Breast epithelium (tissue), 4 donors: ENCODE measurements at places on chromosomes 6 and 20. TPM values are rescaled to one million over a fixed set of nuclear protein-coding genes. Genes with fewer than 3 reads are reported as not detected.

DNA sequence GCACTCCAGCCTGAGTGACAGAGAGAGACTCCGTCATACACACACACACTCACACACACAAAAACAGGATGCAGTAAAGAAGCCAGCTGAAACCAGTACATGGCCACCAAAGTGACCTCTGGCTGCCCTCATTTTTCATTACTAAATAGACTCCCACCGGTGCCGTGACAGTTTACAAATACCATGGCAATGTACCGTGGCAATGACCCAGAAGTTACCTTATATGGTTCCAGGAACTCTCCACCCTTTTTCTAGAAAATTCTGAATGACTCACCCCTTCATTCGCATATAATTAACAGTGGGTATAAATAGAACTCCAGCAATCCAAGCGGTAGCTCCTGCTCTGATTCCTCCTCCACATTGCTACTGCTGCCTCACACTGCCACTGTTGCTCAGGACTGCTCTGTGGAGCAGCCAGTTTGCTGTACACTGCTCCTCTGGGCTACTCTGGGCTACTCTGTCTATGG lies 57.7 kb downstream of the SNX5 start:
- H3K27me3 ChIP-seq = no peaks in the 10 kb centered on the region
- DNase-seq = no peak
- peak overlapping the region; percentile 62 for H3K27ac ChIP-seq
- no peaks in the 10 kb centered on the region for H3K4me1 ChIP-seq
- no peak overlapping the region for H3K4me3 ChIP-seq

COL20A1 gene
- total RNA-seq = not detected

- no peak overlapping the region for H3K4me3 ChIP-seq
- H3K36me3 ChIP-seq = no peaks in the 10 kb centered on the region
- H3K4me1 ChIP-seq = no peaks in the 10 kb centered on the region
Observed at GRCh38 chr6:121608270-121608669, 172.8 kb downstream of the GJA1 start.

ADAM33 gene
- total RNA-seq = 39.5 TPM

DNA sequence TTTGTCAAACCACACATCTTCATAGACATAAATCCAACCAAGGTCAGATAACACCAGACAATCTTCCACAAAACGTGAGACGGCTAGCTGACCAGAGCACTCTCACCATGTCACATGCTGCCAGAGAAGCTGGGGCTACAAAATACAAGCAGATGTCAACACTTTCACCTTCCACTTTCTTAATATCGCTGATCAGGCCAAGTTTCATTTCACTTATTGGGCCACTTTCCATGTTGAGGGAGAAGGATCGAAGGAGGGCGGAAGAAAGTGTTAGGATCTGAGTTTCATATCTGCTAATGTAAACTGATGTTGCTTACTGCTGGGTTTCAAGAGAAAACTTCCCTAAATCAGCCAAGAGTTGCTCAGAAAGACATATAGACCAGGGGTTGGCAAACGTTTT lies 177.0 kb upstream of the PRDM1 start:
- H3K36me3 ChIP-seq = no peaks in the 10 kb centered on the region
- no peaks in the 10 kb centered on the region for H3K27me3 ChIP-seq
- H3K4me3 ChIP-seq = no peak overlapping the region

DNA sequence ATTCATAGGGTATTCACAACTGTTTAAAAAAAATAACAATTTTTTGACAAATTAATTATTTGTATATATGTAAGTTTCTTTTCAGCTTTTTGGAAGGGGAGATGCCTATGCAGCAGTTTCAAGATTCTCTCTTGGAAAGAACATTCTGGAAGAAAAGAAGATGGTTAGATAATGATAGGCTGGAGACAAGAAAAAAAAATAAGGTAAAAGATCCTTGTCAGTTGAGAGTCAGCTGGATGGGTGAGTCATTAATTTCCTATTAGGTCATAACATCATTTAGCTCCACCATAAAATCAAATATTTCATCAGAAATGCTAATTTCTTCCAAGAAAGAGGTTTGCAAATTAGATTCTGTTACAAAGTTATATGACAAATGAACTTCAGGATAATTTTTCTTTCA lies 880.4 kb downstream of the EPHA7 start:
- no peaks in the 10 kb centered on the region for H3K36me3 ChIP-seq
- H3K4me1 ChIP-seq = no peaks in the 10 kb centered on the region
- no peak for DNase-seq
- no peak overlapping the region for H3K4me3 ChIP-seq
- H3K27ac ChIP-seq = no peak overlapping the region

DNA sequence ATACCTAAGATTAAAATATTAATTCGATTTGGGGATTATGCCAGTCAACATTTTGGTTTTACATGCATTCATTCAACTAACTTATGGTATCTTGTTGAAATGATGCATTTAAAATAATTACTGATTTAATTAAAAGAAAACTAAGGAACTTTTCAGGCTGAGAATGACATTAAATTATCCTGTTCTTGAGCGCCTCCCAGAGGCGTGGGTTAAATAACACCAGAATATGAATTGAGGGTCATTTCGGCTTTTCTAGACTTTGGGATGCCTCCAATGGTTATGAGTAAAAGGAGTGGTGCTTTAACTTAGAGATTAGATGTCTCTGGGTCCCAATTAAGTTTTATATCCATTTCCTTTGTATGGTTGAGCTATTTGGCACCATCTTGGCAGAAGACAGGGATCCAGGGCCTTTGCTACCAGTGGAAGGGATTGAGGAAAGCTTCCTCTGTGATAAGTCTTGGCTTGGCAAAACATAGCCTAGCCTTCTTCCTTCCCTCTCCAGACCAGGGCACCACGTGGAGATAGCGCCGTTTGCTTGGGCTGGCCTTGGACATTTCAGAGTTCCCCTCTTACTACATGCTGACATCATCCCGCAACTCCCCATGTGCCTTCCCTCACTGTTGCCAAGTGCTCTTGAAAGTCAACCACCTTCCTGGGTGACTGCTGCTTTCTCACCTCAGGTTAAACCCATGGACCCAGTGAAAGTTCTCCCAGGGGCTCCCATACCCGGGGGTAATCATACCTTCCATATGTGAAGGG lies 28.7 kb downstream of the GNAS start:
- H3K4me3 ChIP-seq = no peak overlapping the region
- no peak overlapping the region for H3K27ac ChIP-seq
- H3K36me3 ChIP-seq = no peaks in the 10 kb centered on the region
- no peaks in the 10 kb centered on the region for H3K27me3 ChIP-seq
- no peaks in the 10 kb centered on the region for H3K4me1 ChIP-seq

RIPK1 gene
- total RNA-seq = 38.9 TPM

DNA sequence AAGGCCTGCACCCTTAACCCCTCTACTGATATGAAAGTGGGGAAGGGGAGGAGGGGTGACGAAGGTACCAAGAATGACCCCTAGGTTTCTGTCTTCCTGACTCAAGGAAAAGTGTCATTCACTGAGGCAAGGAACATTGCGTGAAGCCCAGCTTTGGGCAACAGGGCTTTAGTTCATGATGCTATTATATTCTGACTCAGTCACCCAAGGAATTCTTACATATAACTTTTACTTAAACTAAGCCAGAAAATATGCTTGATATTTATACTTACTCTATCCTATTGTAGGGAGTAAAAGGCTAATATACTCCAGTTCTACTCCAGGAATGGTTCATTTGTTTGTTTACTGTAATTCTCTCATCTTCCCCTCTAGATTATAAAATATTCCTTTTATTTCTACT lies 60.5 kb downstream of the DOP1A start:
- DNase-seq = no peak
- H3K4me3 ChIP-seq = no peak overlapping the region
- no peaks in the 10 kb centered on the region for H3K27me3 ChIP-seq
- H3K36me3 ChIP-seq = peaks cover 15% of the 10 kb centered on the region

PRND gene
- total RNA-seq = not detected

- H3K27me3 ChIP-seq = no peaks in the 10 kb centered on the region
- no peak for DNase-seq
- H3K27ac ChIP-seq = no peak overlapping the region
Observed at GRCh38 chr6:11865680-11866300, 87.2 kb upstream of the ADTRP start.

DNA sequence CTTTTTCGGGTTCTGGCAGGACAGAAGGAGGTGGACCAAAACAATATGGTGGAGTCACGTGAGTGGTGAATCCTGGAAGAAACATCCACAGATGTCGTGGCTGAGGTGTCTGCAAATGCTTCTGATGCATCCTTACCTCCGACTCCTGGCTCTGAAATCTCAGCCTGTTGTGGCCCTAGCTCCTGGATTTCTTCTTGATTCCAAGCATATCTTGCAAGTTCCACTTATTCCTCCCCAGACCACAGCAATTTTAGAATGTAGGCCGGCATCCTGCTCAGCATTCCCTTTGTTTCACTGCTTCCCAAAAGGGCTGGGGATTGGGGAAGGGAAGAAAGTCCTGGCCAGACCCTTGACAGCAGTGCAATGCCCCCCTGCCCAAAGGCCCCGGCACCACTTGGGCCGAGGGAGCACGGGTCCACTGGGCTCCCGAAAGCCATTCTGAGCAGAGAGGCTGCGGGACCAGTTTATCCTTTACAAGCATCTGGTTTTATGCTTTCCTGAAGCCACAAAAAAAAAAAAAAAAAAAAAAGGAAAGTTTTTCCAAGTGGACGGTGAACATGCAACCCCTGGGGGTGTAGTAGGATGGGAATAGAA lies 200.9 kb upstream of the RNF24 start:
- no peaks in the 10 kb centered on the region for H3K4me1 ChIP-seq
- H3K4me3 ChIP-seq = no peak overlapping the region
- H3K36me3 ChIP-seq = no peaks in the 10 kb centered on the region
- H3K27ac ChIP-seq = no peak overlapping the region

REM1 gene
- 3.4 TPM for total RNA-seq

DNA sequence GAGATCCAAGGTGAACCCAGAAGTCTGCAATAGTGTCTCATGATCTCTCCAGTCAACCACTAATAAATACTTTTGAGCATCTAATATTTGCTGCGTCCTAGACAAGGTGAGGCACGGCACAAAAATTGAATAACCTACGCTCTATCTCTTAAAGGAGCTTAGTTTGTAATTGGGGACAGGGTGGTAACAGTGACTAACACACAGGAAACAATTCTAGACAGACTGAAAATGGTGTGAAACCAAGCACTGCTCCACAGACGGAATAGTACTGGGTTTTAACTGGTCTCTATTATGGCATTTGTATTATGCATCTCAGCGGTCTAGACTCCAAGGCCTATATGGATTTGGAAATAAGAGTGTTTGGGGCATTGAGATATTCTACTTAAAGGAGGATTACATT lies 120.1 kb downstream of the CLIC5 start:
- H3K4me3 ChIP-seq = no peak overlapping the region
- no peaks in the 10 kb centered on the region for H3K27me3 ChIP-seq
- H3K4me1 ChIP-seq = no peaks in the 10 kb centered on the region

BPIFB3 gene
- not detected for total RNA-seq

GRCh38 chr20:35270021-35270902 lies 7.7 kb downstream of the MMP24OS start:
- no peaks in the 10 kb centered on the region for H3K36me3 ChIP-seq
- DNase-seq = no peak
- H3K27ac ChIP-seq = no peak overlapping the region

MICA gene
- 14.9 TPM for total RNA-seq

SDCBP2 gene
- total RNA-seq = 9.8 TPM

CDH26 gene
- total RNA-seq = 1.6 TPM

GRCh38 chr6:166977621-166978525 lies 21.3 kb upstream of the CEP43 start:
- H3K36me3 ChIP-seq = no peaks in the 10 kb centered on the region
- H3K27me3 ChIP-seq = no peaks in the 10 kb centered on the region
- H3K4me1 ChIP-seq = no peaks in the 10 kb centered on the region
- no peak overlapping the region for H3K4me3 ChIP-seq
- DNase-seq = no peak

DNA sequence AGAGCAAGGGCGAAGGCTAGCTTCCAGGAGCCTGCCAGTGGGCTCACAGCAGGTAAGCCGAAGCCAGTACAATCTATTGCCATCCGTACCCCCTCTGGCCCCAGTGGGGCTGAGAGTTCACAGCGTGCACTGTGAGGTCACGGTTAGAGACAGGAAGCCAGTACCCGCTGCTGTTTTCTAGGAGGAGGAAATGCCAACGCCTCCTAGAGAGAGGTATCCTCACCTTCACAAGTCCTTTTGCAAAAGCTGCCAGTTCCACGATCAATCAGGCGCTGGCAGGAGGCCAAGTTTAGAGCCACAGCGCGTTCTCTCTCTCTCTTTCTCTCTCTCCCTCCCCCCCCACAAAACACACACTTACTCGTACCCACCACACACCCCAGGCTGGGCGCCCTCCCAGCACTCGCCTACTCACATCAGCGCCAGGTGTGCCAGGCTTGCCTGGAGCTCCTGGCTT lies 22.5 kb downstream of the COL9A1 start:
- H3K27me3 ChIP-seq = no peaks in the 10 kb centered on the region
- no peak for DNase-seq
- H3K27ac ChIP-seq = no peak overlapping the region

GRCh38 chr6:117986396-117986795 lies 79.3 kb downstream of the SLC35F1 start:
- no peak overlapping the region for H3K4me3 ChIP-seq
- no peak overlapping the region for H3K27ac ChIP-seq
- no peaks in the 10 kb centered on the region for H3K27me3 ChIP-seq
- no peaks in the 10 kb centered on the region for H3K36me3 ChIP-seq
- DNase-seq = no peak

TINAG gene
- total RNA-seq = not detected

DNA sequence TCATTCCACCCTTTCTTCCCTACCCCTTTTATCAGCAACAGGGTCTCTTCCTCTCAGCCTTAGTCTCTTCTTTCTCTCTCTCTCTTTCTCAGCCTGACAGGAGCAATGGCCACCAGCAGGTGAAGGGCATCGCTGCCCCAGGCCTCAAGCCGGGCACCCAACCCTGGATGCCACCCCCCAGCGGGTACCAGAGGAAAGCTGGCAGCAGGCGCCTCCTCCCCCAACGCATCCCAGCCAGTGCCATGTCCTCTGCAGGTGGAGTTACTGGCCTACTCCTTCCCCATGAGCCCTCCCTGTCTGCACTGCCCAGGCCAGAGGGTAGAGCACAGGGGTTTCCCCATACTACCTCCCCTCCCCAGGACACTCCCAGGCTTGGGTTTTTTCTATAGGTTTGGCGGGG lies 32.2 kb downstream of the EIF2S2 start:
- no peaks in the 10 kb centered on the region for H3K27me3 ChIP-seq
- no peak overlapping the region for H3K4me3 ChIP-seq
- H3K36me3 ChIP-seq = no peaks in the 10 kb centered on the region
- H3K27ac ChIP-seq = no peak overlapping the region

DNA sequence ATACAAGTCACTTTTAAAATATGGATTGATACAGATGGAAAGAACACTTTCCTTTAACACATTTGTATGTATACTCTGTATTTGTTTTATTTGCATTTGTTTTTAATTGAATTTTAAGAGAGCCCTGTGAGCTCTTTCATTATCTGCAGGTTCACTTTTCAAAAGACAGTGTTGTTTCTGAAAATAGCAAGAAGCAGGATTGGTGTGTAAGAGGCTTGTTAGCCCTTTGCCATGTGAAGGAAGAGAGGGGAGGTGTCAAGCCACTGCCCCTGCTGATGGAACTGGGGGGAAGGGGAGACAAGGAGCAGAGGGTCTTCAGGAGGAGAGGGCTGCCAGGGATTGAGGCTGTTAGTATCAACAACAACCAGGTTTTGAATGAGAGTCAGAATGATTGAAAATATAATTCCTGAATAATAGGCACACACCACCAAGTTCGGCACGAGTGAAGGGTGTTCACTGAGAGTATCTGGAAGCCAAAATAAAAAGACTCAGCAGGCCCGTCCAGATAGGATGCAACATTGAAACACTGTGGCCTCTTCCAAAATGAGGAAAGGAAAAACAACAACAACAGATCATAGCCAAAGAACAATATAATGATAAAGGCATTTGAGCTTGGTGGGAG lies 12.6 kb upstream of the PBOV1 start:
- no peaks in the 10 kb centered on the region for H3K36me3 ChIP-seq
- no peaks in the 10 kb centered on the region for H3K27me3 ChIP-seq
- H3K4me3 ChIP-seq = no peak overlapping the region
- H3K27ac ChIP-seq = peak overlapping the region; percentile 1
- DNase-seq = no peak
- no peaks in the 10 kb centered on the region for H3K4me1 ChIP-seq
